Skeletal muscle cell (primary cell): ENCODE measurements at places on chromosomes 13 and 19.

DNA sequence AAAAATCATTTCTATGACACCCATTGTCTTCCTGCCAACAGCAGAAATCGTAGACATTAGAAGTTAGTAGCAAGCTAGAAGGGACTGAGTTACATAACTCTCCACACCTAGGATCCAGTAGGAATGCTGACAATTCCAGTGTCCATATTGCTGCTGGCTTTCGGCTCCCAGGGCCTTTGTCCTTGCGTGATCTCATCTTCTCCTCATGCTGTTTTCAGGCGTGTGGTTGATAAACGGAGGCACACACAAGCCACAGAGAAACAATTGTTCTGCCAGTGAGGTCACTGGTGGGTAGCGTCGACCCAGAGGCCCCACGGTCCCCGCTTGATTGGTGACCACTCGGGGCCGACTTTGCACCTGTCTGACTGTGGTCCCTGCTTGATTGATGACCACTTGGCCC, 31.6 kb upstream of the F7 start:
- DNase-seq: no peak

DNA sequence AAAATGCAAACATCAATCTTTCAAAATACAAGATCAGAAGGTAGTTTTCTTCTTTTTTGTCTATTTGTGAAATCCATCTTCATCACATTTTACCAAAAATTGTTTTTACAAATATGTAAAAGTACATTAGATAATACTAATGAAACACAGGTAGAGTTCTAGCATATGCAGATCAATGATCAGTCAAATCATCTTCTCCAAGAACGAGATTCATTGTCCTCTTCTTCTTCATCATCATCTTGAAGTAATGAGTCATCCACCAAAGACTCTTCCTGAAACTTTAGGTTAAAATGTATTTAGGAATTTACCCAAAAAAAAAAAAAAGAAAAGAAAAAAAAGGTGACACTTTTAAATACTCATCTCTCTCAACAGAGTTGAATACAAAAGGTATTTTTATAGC, 85.6 kb downstream of the RBM26 start:
- no peak for DNase-seq

DNA sequence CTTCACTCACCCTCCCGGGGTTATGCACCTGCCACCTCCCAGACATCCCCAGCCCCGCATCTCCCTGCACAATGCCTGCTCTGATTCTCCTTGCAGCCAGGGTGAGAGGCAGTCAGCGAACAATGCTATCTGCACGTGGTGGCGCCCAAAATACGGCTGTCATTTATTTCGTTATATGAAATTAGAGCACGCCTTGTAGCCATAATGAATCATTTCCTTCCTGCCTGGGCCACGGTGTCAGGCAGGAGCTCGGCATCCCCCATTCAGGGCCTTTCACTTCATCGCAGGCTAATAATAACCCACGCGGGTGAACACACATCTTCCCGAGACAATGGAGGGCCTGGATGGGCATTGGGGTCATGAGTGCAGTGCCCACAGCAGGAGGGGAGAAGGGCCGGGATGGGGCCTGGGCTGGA, 143.8 kb upstream of the ZNF507 start:
- no peak for DNase-seq

DNA sequence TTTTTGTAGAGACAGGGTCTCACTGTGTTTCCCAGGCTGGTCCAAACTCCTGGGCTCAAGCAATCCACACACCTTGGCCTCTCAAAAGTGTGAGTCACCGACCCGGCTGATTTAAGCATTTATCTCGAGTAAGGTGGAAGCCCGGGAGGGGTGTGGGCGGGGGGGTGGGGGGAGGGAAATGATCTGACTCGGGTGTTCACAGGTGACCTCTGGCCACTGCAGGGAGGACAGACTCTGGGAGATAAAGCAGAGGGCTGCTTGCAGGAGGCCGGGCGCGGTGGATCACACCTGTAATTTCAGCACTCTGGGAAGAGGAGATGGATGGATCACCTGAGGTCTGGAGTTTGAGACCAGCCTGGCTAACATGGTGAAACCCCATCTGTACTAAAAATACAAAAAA, 7.9 kb downstream of the DENND1C start:
- DNase-seq: no peak
